Fibroblast of skin of right quadriceps (primary cell): ENCODE measurements at places on chromosomes 3 and 15.

- DNase-seq, result peak; percentile 6
These were observed 62.8 kb upstream of the ADCY5 start for GRCh38 chr3:123511726-123512125.

DNA sequence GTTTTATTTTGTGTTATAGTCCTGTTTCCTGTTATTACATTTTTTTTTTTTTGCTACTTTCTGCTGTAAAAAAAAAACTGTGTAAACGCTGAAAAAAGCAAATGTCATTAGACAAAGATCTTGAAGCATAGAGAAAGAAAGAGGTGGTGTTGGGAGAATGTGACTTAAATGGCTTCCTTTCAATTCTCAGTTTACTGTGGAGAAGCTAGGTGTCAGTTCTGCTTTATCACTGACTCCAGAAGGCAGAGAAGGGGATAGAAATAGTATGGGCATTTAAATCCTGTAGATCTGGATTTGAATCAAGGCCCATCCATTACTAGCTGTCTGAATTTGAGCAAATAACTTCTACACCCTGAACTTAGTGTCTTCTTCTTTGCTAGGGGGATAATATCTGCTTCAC is 23.0 kb downstream of the PPM1L start:
- DNase-seq, result no peak

- no peak for DNase-seq
These were observed 328.9 kb upstream of the TGFBR2 start for GRCh38 chr3:30277494-30277893.

DNA sequence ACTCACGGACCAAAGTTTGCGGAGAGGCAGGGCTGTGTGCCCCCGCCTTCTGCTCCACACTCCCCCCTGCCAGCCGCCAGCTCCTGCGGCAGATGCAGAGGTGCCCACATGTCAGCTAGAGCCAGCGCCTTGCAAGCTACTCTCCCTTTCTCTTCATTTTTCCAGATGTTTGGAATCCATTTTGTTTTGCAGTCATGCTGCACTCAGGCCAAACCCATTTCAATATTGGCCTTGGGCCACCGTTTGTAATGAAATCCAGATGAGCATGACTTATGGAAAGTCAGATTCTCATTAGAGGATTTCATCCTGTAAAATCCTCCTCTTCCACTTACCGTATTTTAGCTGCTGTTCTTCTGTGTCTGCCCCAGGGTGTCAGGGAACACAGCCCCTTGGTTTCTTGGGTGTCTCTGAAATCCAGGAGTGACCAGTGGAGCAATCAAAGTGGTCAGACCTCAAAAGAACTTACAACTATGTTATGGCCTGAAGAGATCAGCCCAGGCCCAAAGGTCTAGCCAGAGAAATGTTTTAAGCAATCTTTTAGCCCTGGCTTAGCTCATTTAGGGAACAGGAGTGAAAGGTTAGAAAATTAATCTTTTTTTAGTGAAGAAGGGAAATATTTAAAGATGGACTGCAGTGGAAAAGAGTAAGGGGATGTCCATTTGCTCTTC is 65.8 kb downstream of the AAGAB start:
- DNase-seq, result peak; percentile 96

DNA sequence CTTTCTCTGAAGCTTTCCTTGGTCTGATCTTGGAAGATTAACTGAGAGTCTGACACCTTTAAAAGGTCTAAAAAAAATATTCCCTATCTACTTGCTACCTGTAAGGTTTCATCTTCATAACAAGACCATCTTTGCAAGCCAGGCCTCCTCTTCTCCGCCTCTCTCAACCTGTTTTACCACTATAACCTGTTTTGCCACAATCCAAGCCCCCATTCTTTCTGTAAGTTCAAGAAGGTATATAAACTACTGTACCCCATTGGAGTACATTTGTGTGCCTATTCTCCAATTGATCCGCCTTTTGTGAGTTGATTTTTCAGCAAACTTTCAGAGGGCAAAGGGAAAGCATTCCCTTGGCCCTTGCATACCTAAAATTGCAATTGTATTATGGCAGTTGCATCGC is 319.3 kb upstream of the NECTIN3 start:
- DNase-seq, result no peak

DNA sequence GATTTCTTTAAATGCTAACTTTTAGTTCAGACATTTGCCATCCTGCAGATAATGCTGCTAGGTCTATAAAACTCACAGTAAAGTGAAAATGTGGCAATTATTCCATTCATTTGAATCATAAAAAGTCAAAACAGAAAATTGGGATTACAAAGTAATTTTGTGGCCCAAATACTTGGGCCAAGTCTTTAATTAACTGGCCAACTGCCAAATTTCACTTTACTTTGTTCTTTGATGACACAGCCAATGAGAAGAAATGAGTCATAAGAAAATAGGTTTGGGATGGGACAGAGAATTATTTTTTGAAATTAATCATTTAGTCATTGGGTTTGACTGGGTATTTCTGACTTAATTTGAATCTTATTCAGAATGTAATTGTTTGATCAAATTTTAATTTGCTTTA is 89.8 kb upstream of the SLC2A2 start:
- peak; percentile 72 for DNase-seq

- peak; percentile 32 for DNase-seq
These were observed 47.5 kb downstream of the ARMC8 start for GRCh38 chr3:138234401-138235179.

DNA sequence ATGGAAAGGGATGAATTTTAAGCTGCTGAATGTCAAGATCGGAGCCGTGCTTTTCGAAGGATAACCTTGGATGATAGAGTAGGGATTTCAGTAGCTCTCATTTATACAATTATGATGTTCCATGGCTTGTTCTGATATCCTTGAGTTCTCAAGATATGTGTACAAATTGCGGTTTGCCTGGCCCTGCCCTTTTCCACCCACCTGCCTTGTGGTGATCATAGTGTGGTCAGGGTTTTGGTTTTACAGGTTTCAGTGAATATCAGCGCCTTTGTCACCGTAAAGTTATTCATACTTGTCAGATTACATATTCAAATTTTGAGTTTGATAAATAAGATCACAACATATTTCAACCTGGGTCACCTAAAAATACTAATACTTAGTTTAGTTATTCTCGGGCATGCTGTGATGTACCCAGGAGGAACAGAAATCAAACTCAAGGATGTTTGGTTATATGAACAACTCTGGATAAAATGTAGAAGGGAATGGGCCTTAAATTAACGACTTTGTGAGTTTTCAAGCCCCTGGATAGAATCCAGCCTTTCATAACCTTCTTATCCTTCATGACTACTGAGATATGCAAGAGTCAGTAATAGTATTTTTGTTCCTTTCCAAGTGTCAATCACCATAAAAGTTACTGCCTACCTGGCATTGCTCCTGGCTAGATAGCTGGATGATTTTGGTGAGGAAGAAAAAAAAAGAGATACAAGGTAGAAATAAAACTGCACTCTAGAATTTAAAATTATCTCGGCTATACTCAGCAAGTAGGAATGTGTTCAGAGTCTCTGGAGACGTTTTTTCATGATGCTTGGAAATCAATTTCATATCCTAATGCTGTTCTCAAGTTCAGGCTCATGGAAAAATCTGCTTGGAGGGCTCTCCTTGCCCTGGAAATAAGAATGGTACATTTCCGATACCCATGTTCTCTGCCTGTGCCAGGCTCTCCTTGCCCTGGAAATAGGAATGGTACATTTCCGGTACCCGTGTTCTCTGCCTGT is 209.2 kb upstream of the TPRG1 start:
- DNase-seq, result peak; percentile 21

DNA sequence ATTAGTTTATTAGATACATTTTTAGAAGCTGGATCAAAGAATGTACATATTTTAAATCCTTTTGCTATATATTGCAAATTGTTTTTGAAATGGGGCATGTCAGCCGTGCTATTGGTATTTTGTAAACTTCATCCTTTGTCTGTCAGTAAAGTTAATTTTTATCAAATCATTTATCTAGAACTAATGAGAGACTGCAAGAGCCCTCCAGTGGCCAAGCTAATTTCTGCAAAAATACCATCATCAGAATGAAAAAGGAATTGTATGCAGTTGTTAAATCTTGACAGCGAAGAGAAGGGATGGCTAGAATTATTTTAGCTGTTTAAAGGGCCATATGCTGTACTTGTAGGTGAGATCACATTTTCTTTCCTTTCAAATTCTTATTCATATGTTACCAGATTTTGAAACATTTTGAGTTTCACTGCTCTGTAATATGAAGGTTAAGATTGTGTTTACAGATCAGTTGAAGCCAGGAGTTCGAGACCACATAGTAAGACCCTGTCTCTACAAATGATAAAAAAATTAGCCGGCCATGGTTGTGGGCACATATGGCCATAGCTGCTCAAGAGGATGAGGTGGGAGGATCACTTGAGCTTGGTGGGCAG is 8.1 kb upstream of the CLDN11 start:
- peak; percentile 27 for DNase-seq

GRCh38 chr3:9976721-9977709 is 9.6 kb downstream of the EMC3 start:
- DNase-seq, result peak; percentile 96

DNA sequence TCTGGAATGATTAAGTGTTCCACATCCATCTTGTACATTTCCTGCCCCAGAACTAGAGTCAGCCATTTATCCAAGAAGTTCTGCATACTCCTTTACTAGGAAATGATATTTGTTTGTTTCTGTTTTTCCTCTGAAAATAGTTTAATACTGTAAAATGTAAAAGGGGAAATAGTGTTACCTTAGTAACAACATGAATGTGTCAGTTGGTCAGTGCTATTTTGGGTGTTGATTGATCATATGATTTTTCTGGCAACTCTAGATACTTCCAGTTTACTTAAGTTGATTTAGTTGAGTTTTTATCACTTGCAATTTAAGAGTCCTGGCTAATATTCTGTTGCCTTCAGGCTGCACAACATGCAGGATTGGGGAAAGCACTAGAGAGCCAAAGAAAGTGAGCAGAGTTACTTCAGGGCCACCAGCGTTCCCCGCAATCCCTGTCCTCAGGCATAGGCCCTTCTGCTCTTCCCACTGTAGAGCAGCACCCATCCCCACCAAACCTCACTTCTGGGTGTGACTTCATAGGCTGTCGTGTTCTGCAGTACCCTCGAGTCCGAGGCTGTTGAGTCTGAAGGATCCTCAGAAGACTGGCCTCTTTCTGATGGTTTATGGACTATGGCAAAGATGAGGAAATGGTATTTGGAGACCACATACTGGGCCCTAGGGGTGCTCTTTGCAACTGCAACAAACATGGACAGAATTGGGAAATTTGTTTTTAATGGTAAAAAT is 69.0 kb downstream of the CHD2 start:
- no peak for DNase-seq

GRCh38 chr15:72982714-72983113 is 69.5 kb upstream of the NEO1 start:
- DNase-seq, result peak; percentile 42

- DNase-seq, result no peak
These were observed 602.4 kb upstream of the MDFIC2 start for GRCh38 chr3:70914862-70915261.

- no peak for DNase-seq
These were observed 26.6 kb downstream of the SRPRB start for GRCh38 chr3:133831966-133832801.

DNA sequence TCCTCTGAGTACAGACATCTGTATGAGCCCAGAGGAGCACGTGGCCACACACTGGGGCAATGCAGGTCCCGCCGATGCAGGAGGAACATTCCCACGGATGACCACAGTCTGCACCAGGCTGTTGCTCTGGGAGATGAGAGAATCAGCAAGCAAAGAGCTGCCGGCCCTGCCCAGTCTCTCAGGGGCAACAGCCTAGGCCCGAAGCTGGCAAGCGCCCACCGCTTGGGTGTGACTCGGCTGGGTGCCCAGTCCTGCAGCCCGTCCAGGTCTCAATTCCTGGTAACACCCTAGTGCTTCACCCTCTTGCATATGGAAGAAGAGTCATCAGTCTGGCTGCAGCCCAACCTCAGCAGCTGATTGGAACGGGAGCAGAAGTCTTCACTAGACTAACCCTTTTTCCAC is 153.7 kb upstream of the HES1 start:
- peak; percentile 46 for DNase-seq

DNA sequence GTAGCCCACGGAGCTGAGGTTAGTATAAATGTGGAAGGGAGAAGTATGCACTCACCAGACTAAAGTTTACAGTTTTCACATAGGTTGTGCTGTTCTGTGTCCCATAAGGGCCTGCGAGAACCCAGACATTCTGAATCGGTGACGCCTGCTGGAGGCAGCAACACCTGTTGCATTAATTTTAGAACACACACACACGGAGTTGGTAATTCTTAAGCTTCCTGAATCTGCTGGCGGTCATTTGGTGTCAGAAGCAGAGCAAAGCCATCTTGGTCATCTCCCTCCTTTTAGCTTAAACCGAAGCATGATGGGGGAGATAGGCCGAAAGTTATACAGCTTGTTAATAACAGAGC is 41.1 kb upstream of the AP3B2 start:
- DNase-seq, result no peak

- DNase-seq, result no peak
These were observed 51.5 kb downstream of the BDH1 start for GRCh38 chr3:197504229-197504628.

GRCh38 chr15:93658026-93658816 is 569.2 kb upstream of the RGMA start:
- no peak for DNase-seq

DNA sequence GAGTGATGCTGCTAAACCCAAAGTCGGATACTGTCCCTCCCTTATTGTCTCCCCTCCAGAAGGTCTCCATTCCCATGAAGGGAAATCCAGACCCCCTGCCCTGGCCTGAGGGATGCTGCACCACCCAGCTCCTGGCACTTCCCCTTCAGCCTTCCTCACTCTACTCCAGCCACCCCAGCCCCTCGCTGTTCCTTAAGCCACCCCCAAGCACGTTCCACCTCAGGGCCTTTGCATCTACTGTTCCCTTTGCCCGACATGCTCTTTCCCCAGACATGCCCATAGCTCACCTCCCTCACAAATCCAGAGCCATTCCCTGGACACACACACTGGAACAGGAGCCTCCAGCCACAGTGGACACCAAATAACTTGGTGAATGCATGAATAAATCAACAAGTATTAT is 8.1 kb downstream of the WNT7A start:
- DNase-seq, result no peak

DNA sequence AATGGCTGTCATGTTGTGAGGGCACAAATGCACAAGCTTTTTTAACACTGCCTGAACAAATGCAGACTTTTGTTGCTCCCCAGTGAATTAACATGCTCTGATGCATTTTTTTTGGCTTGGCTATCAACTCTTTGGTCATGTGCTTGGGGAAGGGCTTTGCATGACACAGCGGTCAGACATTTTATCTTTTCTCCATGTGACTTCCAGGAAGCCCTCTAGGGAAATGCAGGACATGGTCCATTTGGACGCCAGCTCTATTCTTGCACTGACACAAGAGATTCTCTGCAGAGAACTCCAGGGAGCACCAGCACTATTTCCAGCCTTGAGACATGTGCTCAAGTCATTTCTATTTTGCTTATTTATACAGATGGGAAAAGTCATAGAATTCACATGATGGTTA is 46.2 kb downstream of the NEK11 start:
- peak; percentile 31 for DNase-seq

DNA sequence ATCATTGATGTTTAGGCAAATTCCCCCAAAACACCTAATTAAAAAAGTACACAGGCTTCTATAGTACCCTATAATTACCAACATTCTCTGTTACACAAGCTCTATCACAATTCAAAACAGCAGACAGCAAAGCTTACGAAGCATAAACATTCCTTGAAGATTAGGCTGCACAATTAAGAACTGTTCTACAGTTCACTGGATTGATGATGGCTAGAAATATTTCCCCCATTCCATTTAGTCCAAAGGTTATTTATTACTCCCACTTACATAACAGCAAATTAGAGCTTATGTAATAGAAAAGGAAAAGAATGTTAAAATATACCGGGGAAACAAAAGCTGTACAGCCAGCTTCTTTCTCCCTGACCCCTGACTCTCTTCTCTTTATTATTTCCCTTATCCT is 49.3 kb downstream of the UACA start:
- DNase-seq, result peak; percentile 80
